Stimulated activated CD4-positive, alpha-beta T cell treated with anti-CD3 and anti-CD28 coated beads, Interleukin-1b, Interleukin-23, amount 100 ng/mL, for 1 hour (primary cell): ENCODE measurements at places on chromosomes 2 and 18.

DNA sequence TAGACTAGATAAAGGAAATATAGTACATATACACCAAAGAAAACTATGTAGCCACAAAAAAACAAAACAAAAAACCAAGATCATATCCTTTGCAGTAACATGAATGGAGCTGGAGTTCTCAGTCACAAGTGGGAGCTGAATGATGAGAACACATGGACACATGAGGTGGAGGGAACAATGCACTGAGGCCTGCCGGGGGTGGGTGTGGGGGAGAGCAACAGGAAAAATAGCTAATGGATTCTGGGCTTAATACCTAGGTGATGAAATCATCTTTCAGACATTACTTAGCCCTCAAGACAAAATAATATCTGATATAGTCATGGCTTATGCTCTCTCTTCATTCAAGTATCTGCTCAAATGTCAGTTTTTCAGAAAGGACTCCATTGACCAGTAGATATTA lies 930.6 kb downstream of the LRP1B start:
- DNase-seq, result no peak

DNA sequence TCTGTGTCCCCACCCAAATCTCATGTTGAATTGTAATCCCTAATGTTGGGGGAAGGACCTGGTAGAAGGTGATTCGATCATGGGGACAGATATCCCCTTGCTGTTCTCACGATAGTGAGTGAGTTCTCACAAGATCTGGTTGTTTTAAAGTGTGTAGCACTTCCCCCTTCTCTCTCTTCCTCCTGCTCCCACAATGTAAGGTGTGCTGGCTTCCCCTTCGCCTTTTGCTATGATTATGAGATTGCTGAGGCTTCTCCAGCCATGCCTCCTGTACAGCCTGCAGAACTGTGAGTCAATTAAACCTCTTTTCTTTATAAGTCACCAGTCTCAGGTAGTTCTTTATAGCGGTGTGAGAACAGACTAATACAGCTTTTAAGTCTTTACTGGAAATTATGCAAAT lies 193.3 kb upstream of the RBBP8 start:
- no peak for DNase-seq

GRCh38 chr18:68693091-68693815 lies 21.7 kb downstream of the TMX3 start:
- no peak for DNase-seq

DNA sequence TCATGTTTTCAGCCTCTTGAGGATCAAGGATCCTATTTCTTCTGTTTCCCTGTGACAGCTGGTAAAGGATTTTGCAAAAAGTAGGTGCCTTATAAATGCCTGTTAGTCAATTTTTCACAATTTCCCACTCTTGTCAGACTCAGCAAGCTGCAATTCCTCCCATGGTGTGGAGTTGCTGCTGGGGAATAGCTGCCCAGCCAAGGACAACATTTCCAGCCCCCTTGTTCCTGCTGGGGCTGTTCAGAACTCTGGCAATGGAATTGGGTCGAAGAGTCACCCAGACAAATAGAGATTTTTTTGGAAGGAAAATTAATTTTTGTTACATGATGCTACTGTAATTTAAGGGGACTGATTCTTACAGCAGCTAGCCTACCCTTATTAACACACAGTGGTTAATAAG lies 43.7 kb downstream of the FSHR start:
- DNase-seq, result no peak

GRCh38 chr2:33126958-33127357 lies 180.2 kb downstream of the LTBP1 start:
- no peak for DNase-seq

DNA sequence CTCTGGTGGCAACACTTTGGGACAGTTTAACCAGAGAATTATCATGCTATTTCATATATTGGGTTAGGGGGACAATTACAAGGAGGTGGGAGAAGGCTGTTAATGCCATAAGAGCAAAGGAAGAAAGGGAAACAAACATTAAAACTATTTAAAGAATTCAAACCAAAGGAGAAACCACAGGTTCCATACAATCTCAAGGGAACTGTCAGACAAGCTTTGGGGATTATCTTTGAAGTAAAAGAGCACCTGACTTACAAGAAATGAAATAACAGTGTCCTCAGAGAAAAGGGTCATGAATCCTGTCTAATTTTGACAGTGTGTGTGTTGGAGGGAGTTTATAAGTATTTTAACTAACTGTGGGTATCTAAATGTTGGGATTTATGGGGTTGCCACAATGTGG lies 44.4 kb downstream of the CERS6 start:
- DNase-seq, result no peak

- DNase-seq, result no peak
Observed at GRCh38 chr2:120379916-120380893, 34.3 kb downstream of the INHBB start.

DNA sequence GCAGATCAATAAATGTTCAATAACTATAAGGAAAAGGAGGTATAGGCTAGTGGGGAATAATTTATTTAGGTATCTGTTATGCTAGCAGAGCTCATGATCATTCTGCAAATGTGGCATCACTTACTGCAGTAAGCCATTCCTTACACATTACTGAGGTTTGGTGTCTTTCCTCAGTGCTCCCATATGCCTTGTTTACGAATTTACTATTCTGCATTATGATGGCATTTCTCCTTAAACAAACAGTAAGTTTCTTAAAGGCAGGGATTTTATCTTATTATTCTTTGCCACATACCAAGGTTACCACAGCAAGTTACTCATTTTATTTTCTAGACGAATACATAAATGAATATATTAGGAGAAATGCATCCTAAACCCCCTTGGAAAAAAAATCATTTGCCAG lies 88.4 kb downstream of the DSEL start:
- DNase-seq, result no peak

- DNase-seq, result no peak
Observed at GRCh38 chr18:12515550-12515949, 107.8 kb downstream of the PRELID3A start.

DNA sequence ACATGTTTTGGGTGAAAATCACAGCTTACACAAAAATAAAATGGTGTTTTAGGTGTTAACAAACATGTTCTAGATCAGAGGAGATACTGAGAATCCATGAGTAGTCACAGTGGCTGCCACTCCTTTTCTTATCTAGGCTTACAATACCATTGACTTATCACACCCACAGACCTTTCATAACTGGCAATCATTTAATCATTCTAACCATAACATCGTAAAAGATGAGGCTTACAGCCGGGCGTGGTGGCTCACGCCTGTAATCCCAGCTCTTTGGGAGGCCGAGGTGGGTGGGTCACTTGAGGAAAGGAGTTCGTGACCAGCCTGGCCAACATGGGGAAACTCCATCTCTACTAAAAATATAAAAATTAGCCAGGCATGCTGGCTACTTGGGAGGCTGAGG lies 18.8 kb upstream of the SERPINB5 start:
- no peak for DNase-seq

GRCh38 chr2:9631553-9631819 lies 689 bp upstream of the YWHAQ start:
- no peak for DNase-seq

DNA sequence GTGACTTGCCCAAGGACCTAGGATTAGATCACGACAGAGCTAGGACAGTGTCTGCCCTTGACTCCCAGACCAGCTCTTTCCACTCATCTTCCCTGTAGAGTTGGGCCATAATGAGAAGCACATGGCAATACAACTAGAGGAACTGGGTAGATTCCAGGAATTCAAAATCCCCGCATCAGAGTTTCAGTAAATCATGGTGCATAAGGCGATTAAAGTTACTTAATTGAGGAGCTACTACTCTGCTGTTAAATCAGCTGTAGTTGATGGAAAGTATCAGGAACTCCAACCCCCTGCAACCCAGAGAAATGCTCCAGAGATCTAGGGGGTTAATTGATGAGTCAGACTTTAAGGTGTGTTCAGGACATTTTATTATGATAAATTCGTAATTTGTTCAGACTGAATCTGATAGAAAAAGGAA lies 5.7 kb downstream of the ANTXR1 start:
- no peak for DNase-seq

- DNase-seq, result no peak
Observed at GRCh38 chr2:69805887-69806286, 23.6 kb upstream of the GMCL1 start.

- DNase-seq, result no peak
Observed at GRCh38 chr2:220336771-220337170, 709.3 kb downstream of the SLC4A3 start.

- DNase-seq, result no peak
Observed at GRCh38 chr2:47002480-47003381, 87.1 kb upstream of the MCFD2 start.
